Activated CD8-positive, alpha-beta T cell treated with anti-CD3 and anti-CD28 coated beads for 36 hours (primary cell): ENCODE measurements at places on chromosomes 2 and 18.

DNA sequence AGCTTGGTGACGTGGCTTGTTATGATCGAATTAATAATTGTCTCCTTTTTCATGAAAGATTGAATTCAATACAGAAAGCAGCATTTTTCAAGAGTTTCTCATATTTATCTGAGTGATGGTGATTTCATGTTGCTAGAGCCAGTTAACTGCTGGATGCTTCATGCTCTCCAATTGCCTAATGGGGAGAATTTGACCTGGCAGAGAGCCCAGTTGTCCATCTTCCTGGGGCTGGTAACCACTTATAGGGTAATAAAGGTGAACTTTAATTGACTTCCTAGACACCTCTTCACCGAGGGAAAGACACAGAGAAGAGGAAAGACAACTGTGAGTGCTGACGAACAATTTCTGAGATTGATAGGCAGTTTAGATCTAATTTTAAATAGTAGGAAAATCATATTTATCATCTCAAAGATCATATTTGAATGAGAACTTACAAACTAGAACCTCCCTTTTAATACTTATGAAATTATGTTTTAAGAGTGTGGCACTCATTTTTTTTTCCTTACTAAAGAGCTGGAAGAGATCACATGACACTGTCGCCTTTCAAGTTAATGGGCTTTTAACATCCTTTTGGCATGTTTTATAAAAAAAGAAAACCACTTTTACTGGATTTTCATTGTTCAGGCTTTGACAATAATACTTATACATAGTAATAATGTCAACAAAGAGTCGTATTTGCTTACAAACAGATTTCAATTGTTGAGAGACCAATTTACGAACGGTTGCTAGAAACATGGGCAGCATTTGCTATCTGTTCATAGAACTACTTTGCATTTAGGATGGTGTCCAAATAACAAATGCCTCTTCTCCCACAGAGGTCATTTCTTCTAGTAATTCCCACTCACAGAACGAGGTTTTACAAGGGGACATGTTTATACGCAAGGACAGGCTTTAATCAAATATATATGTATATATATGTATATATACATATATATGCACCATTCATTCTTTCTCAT lies 153.3 kb downstream of the RAPGEF4 start:
- no peak overlapping the region for H3K4me3 ChIP-seq
- H3K4me1 ChIP-seq, result no peaks in the 10 kb centered on the region
- no peak for DNase-seq
- H3K27ac ChIP-seq, result no peak overlapping the region

DNA sequence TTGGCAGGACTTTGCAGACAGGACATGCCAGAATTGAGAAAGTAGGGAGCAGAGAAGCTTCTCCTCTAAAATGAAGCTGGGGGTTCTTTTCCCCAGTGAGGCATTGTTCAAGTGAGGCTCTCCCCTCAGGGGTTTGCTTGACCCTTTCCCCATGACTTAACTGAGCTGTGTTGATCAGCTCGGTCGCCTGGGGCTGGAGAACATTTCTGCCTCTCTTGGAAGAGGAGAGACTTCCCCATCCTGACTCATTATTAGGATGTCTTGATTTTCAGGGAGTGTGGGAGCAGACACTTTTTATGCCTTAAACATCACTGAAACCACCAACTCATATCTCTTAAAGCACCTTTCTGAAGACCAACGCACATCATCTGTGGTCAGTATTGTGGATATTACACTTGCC lies 27.9 kb upstream of the GLI2 start:
- H3K4me1 ChIP-seq, result no peaks in the 10 kb centered on the region
- H3K27me3 ChIP-seq, result peaks cover 2% of the 10 kb centered on the region
- no peak overlapping the region for H3K27ac ChIP-seq
- DNase-seq, result no peak

GRCh38 chr2:6793913-6794312 lies 71.8 kb downstream of the CMPK2 start:
- no peak overlapping the region for H3K27ac ChIP-seq
- no peaks in the 10 kb centered on the region for H3K36me3 ChIP-seq
- H3K4me3 ChIP-seq, result no peak overlapping the region
- H3K4me1 ChIP-seq, result no peaks in the 10 kb centered on the region

- H3K4me1 ChIP-seq, result no peaks in the 10 kb centered on the region
- DNase-seq, result no peak
- H3K27me3 ChIP-seq, result no peaks in the 10 kb centered on the region
- H3K4me3 ChIP-seq, result no peak overlapping the region
- H3K27ac ChIP-seq, result no peak overlapping the region
- H3K36me3 ChIP-seq, result no peaks in the 10 kb centered on the region
Measured at GRCh38 chr2:222434204-222434603, 9.9 kb downstream of the SGPP2 start.

DNA sequence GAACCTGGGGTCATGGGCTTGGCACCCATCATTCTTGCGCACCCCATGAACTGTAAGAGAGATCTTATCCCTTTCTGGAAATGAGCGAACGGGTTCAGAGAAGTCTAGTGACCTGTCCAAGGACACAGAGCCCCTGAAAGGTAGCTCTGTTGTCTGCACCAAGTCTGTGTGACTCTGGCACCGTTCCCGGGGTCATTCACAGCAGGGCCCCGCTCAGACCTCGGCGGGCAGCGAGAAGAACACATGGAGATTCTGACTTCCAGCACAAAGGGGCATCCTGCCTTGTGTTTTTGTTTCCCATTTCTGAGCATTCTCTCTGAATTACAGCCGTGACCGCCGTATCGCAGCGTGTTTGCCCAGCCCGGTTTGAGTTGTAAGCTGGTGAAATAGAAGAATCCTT lies 231.7 kb downstream of the KLHL29 start:
- no peak overlapping the region for H3K27ac ChIP-seq
- no peaks in the 10 kb centered on the region for H3K36me3 ChIP-seq
